GM10248 (cell line): ENCODE measurements at places on chromosomes 3 and 15.
A peak's percentile ranks its signal among the peaks of the same experiment; 100 is the strongest.

- peak; percentile 61 for DNase-seq
Measured at GRCh38 chr15:50876989-50877360, 31.5 kb upstream of the AP4E1 start.

GRCh38 chr15:78359041-78359808 lies 19.1 kb downstream of the CRABP1 start:
- DNase-seq, result no peak

- no peak for DNase-seq
Measured at GRCh38 chr3:122052968-122053367, 2.2 kb upstream of the CD86 start.

- DNase-seq, result no peak
Measured at GRCh38 chr3:11558918-11559815, 84.5 kb downstream of the VGLL4 start.

DNA sequence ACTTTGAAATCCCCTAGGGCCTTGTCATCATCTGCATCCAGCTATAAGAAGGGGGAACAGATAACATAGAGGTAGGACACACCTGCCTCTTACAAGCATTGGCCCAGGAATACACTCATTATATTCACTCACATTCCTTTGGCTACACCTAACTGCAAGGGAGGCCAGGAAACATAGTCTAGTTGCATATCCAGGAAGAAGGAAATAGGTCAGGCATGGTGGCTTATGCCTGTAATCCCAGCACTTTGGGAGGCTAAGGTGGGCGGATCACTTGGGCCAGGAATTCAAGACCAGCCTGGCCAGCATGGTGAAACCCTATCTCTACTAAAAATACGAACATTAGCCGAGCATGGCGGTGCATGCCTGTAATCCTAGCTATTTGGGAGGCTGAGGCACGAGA lies 48.8 kb downstream of the GTPBP8 start:
- no peak for DNase-seq

DNA sequence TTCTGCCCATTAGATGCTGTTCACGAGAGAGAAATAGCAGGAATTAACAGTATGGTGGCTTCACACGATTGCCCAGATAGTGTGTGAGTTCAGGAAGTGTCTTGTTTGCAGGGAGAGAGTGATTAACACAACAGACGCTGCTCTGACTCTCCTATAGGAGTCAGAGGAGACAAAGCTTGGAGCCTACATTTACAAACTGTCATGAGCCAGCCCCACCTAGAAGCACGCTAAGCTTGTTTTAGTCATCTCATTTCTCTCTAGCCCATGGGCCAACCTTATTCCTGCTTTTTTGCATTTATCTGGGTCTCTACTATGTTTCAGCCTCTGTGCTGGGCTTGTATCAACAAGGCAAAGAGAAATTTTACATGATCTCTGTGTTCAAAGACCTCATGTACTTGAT lies 128.3 kb upstream of the BFSP2 start:
- no peak for DNase-seq

DNA sequence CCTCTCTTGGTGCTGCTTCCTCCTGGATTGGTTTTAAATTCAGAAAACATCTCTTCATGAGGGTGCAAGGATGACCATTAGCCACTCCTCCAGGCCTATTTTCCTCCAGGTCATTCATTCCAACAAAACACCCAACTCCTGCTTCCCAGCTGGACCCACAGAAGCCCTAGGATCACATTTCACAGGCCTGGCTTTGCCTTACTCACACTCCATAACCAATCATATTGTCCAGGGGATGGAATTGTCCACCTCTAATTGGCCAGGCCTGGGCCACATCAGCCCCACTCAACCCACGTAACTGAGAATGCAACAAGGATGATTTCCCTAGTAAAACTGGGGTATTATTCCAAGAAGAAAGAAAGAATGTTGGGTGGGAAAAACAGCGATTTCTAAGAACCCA lies 616.7 kb upstream of the SUCLG2 start:
- no peak for DNase-seq
